Renal cortical epithelial cell (primary cell): ENCODE measurements at places on chromosomes 12 and 14. TPM values are rescaled to one million over a fixed set of nuclear protein-coding genes. Genes with fewer than 3 reads are reported as not detected.

DNA sequence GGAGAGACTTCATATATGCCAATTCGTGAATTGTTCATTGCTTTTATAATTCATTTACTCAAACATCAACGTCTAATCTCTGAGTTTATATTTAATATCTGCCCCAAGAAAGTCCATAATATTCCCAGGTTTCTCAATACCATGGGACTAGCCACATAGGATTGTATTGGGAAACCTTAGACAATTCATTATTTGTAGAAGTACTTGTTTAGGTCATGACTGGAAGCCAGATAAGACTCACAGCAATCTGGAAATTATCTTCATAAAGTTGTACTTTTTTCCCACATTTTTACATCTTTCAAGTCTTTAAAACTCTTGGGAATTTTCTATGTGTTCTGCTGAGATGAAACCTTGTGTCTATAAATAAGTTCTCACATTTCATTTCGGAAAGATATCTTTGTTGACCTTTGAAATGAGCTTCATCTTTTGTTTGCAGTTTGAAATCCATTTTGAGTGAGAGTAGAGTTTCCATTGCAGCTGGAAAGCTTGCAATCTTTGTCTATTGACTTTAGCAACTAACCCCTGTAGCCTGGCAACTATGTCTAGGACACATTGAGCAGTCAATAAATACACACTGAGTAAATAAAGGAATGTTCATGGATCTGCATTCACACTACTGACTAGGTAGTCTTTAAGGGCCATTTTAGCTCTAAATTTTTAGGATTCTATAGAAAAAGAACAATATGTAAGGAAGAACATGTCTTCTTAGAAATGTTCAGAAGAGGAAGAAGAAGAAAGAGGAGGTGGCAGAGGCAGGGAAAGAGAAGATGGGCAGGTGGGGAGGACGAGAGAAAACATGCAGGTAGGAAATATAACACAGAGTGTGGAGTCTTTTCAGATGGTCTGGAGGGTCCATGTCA lies 154.4 kb downstream of the LRIG3 start:
- DNase-seq, result peak; percentile 30

DNA sequence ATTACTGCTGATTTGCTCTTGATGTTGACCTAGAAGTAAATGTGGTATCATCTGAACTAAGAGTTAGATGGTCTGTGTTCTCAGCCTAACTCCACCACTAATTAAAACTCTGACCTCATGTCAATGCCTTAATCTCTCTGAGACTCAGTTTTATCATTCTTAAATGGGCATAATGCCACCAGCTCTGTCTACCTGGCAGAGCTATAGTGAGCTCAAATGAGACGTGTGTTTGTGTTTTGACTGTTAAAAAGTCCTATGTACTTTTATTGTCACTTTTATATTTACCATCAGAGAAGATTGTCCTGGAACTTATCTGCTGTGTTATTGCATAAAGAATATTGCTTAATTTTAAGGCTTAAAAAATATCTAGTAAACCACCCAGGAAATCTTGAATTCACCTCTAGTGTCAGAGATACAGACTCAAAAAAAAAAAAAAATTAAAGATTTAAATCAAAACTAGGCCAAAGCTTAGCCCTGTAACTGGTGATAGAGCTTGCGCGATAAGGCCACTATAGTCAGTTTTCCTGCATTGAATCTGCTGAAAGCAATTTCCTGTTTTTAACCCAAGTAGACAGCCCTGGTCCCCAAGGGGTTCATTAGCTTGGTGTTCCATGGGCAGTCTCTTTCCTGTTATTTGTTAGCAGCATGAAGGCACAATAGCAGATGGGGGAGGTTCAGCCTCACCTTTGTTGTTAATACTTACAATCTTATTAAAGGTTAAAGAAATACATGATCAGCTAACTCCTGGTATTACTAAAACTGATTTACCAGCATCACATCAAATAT lies 261.8 kb downstream of the ATP23 start:
- DNase-seq, result no peak

- no peak for DNase-seq
Measured at GRCh38 chr14:44494137-44494536, 12.9 kb downstream of the FSCB start.

DNA sequence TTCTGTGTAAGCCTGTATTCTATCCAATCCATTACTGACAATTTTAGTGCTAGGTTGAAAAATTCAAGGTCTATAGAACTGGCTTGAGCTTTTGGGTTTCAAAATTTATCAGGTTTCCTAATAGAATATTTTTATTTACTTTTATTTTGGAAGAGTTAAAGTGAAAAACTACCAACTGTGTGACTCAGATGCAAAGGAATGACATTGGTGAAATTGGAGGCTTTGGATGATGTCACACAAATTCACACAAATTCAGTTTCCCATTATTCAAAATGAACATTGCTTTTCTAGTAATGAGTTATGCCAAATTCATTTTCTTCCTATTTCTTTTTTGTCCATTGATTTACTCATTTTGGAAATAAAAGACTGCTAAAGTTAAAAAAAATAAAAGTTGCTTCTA lies 186.9 kb downstream of the ALX1 start:
- peak; percentile 38 for DNase-seq

The SNW1 gene
- total RNA-seq, result 57.0 and 58.7 TPM in 2 replicates

DNA sequence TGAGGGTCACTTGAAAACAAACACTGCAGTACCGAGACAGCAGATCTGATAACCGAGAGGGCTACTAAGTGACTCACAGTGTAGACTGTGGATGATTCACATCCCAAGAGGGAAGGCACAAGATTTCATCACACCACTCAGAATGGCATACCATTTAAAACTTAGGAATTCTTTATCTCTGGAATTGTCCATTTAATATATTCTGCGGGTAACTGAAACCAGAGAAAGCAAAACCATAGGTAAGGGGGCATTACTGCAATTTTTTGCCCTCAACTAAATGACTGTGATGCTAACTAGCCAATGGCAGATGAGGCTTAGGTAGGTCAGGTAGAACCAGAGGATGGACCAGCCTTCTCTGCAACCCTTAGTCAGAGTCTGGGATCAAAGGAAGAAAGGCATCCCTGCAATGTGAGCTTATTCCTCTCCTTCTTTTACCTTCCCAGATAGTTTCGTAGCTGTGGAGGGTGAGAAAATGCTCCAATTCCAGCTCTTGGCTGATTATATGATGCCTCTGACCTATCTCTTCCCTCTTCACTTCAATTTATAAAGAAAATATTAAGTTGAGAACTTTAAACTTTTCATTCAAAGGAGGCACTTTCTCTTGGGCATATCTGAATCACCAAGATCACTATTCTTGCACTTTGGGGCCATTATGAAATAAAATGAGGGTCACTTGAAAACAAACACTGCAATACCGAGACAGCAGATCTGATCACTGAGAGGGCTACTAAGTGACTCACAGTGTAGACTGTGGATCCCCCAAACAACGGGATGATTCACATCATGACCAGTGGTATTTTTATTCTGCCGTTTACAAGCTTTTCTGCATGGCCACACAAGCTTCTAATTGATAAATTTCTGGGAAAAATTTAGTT lies 6.8 kb downstream of the ART4 start:
- DNase-seq, result peak; percentile 93

GRCh38 chr12:25319233-25319984 lies 68.7 kb upstream of the KRAS start:
- no peak for DNase-seq
